ENCODE measurements at places on chromosomes 6 and 20.

DNA sequence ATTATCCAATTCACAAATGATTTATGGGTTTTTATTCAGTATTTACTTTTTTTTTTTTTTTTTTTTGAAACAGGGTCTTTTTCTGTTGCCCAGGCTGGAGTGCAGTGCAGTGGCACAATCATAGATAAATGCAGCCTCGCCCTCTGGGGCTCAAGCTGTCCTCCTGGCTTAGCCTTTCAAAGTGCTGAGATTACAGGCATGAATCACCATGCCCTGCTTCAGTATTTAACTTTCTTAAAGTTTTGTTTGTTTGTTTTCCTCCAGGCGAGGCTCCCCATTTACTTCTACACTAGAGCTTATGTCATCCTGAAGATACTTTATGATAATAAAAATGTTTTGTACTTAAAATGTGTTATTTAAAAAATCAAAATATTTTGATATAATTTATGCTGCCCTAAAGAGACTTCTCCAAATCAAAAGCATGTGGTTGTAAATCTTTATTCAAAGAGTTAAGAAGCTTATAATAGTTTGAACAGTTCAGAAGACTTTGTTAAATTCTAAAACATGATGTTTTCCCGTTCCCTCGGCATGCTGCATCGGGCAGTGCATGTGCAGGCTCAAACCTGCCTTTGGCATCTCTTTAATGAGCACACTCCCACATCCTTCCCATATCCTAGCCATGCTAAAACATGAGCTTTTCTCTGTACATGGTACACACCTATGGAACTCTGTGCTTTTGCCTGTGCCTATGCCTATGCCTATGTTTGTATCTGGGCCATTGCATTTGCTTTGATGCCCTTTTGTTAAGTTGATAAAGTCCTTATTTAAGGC lies 11.0 kb downstream of the SMPDL3A start:
- DNase-seq: peak; percentile 63

GRCh38 chr20:6468423-6469116 lies 298.9 kb upstream of the BMP2 start:
- no peak for DNase-seq

DNA sequence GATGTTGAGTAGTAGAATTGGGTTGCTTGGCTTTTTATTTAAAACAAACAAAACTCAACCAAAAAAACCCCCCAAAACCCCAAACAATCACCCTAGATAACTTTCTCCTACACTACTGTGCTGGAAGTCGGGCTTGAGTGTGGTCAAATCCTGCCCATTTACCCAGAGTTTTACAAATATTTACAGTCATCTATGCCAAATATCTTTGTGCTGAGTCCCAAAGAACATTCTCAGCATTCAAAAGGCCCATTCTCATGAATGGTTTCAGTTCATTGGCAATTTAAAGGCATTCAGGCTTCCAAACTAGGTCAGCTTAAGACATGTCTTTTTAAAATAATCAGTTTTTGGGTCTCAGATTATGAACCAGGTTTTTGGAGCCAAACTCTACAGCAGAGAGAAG lies 1.8 kb downstream of the RNF144B start:
- peak; percentile 92 for DNase-seq

GRCh38 chr20:25571240-25571639 lies 14.1 kb downstream of the NINL start:
- DNase-seq: no peak

GRCh38 chr20:1277529-1278322 lies 11.6 kb downstream of the SNPH start:
- DNase-seq: no peak

DNA sequence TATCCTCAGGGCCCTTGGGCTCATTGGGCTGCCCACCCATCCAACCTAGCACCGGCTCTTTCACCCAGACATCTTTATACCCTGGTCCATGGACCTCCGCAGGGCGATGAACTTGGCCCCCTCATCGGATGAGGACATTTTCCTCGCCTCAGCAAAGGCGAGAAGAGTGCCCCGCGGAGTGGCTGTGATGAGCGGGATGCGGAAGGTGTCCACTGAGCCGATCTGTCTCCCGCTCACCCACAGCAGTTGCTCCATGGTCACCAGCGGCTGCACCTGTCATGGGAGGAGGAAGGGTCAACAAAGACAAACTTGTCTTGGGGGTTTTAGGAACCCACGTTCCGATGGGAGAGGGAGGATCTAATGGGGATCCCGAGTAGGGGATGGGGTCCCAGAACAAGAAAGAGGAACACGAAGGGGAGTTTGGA lies 690 bp downstream of the NEU1 start:
- DNase-seq: no peak

DNA sequence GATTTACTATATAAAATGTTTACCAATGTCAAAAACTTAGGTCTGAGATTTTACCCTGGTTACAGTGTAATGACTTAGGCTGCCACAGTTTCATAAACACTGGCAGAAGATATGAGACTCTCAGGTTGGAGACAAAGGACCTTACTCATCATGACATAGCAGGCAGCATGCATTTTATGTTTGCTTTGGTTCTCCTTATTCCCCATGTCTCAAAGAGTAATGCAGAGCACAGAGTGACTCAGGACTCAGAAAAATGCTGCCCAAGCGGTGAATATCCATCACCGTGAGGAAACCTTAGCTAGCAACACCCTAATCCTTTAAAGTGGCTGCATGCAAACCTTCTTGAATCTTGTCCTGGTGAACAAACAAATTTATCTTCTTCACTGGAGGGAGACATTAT lies 112.1 kb upstream of the EYS start:
- no peak for DNase-seq

DNA sequence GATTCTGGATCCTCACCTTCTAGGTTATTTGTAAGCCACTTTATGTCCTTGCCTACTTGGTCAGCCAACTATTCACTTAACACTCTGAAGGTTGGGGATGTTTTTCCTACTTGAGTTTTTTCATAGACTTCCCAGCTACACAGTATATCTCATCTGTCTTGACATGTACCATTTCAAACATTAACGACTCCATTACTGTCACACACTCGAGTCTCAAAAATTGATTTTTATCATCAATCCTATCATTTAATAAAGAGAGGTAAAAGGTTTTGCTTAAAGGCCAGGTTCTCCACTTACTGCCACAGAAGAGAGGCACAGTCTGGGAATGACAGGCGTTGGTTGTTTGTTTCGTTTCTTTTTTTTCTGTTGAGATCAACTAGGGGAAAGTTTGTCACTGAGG lies 38.2 kb upstream of the LAMP5 start:
- DNase-seq: no peak

Data from iris pigment epithelial cell (primary cell).